Stimulated activated CD4-positive, alpha-beta T cell treated with anti-CD3 and anti-CD28 coated beads, Interleukin-4, amount 100 ng/mL, for 4 hours (primary cell): ENCODE measurements at places on chromosomes 1 and 21.

DNA sequence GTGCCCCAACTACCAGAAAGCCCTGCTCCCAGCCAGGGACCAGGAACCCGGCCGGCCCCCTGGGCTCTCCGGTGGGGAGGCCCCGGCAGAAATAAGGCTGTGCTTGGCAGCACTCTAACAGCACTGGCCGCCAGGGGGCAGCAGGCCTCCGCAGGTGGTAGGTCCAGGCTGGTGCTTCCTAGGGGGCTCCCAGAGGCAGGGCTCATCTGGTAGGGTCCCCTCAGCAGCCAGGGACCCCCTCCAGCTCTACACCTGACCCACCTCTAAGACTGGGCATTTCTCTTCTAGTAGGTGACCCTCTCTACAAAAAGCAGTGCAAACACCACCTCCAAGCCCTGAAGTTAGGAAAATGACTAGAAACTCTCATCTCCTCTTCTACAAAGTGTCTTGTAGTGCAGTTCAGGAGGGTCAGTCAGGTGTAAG lies 85.6 kb downstream of the STUM start:
- DNase-seq, result peak; percentile 85

DNA sequence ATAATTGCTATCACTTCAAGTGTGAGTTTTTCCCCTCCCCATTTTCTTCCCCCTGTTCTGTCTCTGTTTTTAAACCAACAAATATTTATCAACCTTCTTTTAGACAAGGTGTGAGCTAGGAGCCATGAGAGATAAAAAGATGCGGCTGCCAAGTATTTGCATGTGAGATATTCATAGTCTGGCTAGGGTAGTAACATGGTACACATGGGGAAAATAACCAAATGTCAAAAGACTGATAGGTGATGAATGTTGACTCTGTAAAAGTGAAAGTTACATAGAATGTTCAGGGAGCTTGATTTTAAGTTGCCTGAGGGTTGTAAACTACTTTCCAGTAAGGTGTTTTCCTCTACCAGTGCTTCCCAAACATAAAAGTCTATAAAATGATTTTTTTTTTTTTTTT lies 25.4 kb upstream of the SRP9 start:
- DNase-seq, result no peak

DNA sequence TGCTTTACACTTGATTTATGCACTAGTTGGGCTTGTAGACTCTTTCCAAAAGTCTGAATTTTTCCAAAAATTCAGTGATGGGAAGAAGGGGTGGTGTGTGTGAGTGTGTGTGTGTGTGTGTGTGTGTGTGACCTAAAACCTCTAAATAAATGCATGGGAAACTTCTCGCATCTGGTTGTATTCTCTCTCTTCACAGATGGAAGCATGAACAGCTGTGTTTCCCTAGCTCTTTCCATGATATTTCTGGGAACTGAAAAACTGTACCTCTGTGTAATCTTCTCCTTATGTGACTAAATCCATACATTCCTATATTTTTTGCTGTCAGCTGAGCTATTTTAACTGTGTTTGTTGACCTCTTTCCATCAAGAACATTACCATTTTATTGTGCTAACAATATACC lies 26.2 kb upstream of the CYYR1 start:
- no peak for DNase-seq

DNA sequence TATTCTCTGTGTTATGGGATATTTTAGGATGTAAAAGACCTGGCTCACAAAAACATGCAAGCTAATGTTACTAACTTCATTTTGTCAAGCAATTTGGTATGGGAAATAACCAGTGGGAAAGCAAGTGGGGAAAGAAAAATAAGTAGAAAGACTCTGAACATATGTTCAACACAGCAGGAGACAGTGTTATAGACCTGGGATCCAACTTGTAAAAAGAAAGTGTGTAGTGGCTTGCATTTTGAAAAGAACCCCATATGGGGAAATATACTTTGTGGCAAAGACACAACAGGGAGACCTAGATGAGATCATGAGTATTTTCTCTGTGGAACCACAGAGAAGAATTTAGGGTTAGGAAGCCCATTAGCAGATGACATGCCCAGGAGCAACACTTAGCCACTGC lies 212.7 kb upstream of the NRIP1 start:
- no peak for DNase-seq

GRCh38 chr1:29901624-29902325 lies 665.5 kb downstream of the PTPRU start:
- no peak for DNase-seq

GRCh38 chr1:18881642-18882431 lies 20.5 kb downstream of the ALDH4A1 start:
- DNase-seq, result no peak

DNA sequence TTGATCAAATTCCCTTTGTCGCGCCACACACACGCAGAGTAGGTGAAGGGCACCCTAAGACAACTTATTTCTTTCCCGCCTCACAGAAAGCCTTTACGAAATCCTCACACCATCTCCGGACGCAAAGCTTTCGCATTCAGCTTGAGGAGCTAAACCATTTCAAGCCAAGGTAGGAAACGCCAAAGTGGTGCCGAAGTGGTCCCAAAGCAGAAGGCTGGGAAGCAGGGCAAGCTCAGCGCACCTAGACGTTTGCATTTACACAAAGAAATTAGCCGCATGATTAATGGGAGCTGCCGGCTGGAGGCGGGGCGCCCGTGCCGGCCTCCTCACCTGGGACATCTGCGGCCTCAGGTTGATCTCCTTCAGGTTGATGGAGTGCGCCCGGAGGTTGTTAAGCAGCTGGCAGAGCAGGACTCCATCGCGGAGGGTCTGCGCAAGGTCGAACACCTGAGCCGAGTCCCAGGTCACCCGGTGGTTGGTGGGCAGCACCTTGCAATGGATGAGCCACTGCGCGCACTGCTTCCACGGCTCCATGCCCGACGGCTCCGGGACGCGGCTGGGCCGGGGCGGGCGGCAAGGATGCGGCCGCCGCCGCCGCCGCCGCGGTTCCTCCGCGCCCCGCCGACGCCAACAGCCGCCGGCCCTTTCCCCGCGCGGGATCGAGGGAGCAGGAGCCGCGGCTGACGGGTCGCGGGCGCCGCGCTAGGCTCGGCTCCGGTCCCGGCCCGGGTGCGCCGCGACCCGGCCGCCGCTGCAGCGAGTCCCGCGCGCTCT lies 457 bp downstream of the VAV3 start:
- DNase-seq, result peak; percentile 22

- DNase-seq, result no peak
Measured at GRCh38 chr1:88074661-88075060, 609.4 kb upstream of the PKN2 start.

GRCh38 chr1:2983319-2983705 lies 38.0 kb upstream of the ACTRT2 start:
- no peak for DNase-seq

GRCh38 chr1:237111807-237112206 lies 69.8 kb downstream of the RYR2 start:
- no peak for DNase-seq

GRCh38 chr1:87906078-87906477 lies 577.4 kb downstream of the LMO4 start:
- no peak for DNase-seq

GRCh38 chr1:93960641-93961147 lies 51.5 kb upstream of the GCLM start:
- no peak for DNase-seq

DNA sequence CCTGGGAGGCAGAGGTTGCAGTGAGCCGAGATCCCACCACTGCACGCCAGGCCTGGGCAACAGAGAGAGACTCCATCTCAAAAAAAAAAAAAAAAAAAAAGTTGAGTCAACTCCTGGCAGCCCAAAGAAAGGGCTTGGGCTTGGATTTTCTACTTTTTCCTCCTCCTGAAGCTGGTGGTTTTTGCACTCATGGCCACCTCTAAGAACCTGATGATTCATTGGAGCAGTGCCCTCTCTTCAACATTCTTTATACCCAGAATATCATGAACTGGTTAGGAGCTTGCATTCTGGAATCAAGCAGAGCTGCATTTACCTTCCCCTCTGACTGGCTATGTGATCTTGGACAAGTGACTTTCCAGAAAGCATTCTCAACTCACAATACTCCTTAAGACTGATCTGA lies 3.5 kb upstream of the ACTA1 start:
- no peak for DNase-seq

DNA sequence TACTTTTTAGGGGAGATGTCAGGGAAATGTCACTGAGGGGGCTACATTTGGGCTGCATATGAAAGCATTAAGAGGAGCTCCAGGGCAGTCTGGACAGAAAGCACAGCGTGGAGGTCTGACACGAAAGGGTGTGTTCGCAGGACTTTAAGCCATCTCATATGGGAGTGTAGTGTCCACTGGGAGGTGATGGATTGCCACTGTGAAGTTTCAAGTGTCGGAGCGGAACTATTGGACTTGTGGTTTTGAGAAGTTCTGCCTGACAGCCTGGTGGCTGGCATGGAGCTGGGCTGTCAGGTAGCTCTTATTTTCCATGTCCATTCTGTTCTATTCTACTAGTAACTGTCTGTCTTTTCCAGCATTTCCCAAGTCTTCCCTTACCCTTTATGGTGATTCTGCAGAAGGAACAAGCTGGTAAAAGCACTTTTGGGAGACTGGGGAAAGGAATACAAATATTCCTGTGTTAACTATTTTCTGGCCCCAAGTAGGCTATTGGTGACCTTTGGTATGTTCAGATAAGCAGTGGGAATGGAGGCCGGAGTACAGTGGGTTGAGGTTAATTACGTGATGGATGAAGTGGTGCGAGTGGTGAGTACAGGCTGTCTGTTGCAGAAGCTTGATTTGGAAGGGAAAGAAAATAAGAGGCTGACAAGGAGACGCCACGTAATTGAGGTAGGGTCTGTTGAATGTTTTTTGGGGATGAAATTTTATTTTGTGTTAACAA lies 19.3 kb downstream of the B3GALT5 start:
- no peak for DNase-seq

- no peak for DNase-seq
Measured at GRCh38 chr1:81121306-81121705, 679.4 kb upstream of the ADGRL2 start.

GRCh38 chr1:58548371-58548770 lies 1.8 kb upstream of the OMA1 start:
- no peak for DNase-seq
